ENCODE measurements at places on chromosomes 16 and 17.

DNA sequence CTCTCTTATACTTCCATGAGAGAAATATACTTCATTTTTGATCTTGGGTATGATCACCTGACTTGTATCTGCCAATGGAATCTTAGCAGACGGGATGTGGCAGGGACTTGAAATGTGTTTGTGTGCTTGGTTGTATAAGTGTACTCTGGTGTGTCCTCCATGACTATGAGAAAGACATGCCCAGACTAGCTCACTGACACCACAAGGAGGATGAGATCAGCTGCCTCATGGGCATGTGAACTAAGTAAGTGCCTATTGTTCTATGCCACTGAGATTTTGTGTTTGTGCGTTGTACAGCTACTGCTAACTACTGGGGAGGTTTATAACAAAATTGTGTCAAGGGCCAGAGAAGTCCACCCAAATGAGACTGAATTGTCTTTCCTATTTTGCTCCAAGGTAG is 402.2 kb upstream of the SALL1 start:
- DNase-seq = no peak

DNA sequence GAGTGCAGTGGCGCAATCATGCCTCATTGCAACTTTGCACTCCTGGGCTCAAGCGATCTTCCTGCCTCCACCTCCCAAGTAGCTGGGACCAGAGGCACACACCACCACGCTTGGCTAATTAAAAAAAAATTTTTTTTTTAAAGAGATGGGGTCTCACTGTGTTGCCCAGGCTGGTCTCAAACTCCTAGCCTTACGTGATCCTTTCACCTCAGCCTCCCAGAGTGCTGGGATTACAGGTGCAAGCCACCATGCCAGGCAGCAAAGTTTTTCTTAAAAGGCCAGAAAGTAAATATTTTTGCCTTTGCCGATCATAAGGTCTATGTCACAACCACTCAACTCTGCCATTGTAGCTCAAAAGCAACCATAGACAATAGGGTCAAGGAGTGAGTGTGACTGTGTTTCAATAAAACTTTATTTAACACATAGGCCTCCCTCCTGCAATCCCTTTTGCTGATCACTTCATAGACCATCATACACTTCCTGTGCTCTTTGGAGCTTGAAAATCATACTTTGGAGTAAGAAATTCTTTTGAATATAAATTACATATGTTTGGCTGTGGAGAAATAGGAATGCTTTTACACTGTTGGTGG is 48.6 kb downstream of the PITPNC1 start:
- DNase-seq = no peak

GRCh38 chr17:76276461-76277299 is 11.5 kb downstream of the UBALD2 start:
- DNase-seq = no peak

GRCh38 chr16:85844786-85845185 is 45.3 kb downstream of the COX4I1 start:
- no peak for DNase-seq

DNA sequence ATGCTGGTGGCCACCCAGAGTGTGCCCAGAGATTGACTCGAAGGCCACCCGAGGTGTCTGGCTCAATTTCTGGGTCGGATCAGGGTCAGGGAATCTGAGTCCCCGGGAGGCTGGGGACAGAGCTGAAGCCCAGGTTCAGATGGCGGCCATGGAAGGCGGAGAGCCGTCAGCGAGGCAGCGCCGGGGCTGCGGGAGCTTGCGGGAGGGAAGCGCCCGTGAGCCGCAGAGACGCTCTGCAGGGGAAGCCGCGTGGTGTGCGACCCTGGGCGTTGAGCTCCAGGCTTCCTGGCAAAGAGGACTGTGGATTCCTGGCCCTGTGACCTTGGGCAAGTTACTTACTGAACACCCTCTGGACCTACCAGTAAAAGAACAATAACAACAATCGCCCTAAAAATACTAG is 518 bp upstream of the SPATA22 start:
- DNase-seq = no peak

GRCh38 chr16:85494315-85494714 is 118.8 kb upstream of the GSE1 start:
- DNase-seq = no peak

- no peak for DNase-seq
Measured at GRCh38 chr16:4574919-4575705, 19.0 kb downstream of the C16orf96 start.

- DNase-seq = no peak
Measured at GRCh38 chr16:57987441-57988177, 12.9 kb downstream of the ZNF319 start.

DNA sequence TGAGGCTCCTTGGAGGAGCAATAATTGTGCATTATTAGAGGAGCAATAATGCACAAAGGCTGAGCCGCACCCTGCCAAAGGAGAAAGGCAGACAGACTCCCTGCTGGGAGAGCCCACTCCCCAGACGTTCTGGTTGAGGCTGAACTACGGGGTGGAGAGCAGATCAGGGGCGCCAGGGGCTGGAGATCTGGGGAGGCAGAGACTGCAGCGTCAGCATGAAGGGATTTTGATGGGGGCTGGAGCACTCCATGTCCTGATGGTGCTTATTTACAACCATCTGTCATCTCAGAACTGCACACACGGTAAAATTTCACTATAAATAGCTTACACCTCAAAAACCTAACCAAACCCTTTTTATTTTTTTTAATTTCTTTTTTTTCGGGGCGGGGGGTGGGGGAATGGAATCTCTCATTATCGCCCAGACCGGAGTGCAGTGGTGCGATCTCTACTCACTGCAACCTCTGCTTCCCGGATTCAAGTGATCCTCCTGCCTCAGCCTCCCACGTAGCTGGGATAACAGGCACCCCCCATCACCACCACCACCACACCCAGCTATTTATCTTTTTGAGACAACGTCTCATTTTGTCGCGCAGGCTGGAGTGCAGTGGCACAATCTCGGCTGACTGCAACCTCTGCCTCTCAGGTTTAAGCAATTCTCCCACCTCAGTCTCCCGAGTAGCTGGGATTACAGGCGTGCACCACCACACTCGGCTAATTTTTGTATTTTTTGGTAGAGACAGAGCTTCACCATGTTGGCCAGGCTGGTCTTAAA is 4.3 kb upstream of the C16orf95 start:
- no peak for DNase-seq

DNA sequence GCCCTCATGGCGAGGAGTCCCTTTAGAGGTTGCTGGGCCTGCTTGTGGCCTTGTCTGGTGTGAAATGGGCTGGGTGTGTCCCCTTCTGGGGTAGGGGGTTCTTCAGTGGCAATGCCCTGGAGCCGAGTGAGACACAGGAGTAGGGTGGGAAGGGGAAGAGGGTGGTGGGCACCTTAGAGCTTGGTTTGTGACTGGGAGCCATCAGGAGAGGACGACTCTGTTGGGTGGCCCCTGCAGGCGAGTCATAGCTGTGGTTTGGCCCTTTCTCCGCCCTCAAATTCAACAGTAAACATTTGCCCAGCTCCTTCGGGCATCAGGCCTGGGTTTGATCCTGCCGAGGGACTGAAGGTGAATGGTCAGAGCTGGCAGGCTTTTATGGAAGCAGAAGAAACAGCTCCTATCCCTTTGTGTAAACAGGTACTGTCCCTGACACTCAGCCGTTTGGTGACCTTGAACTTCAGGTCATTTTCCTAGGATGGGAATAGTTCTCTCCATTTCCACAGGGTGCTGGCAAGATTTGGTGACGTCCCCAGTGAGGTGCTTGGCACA is 2.9 kb downstream of the E4F1 start:
- no peak for DNase-seq

DNA sequence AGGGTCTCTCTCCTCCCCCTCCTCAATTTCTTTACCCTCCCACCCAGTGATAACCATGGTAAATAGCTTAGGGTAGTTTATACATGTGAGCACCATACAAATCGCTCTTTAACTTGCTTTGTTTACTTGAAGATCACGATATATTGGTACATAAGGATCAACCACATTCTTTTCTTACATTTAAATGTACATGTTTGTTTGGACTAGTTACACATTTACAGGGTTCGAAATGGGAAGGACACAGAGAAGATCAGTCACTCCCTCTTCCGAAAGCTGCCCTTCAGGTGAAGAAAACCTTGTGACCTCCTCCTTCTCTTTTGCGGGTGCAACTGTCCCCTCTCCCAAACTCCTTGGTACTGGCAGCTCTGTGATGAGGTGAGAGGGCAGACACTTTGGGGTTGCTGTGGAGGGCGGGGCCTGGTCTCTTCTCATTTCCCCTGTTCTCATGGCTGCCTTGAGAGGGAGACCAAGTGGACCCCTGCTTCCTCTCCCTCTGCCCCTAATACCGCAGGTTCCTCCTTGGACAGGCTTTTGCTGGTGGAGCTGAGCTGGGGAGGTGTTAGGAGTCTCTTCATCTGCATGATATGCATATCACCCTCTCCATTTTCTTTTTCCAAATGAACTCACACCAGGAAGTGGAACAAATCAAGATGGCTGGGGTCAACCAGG is 4.7 kb upstream of the PIK3R6 start:
- no peak for DNase-seq

Data from NCI-H1105 (cell line).